ENCODE measurements at places on chromosomes 16 and 17.

DNA sequence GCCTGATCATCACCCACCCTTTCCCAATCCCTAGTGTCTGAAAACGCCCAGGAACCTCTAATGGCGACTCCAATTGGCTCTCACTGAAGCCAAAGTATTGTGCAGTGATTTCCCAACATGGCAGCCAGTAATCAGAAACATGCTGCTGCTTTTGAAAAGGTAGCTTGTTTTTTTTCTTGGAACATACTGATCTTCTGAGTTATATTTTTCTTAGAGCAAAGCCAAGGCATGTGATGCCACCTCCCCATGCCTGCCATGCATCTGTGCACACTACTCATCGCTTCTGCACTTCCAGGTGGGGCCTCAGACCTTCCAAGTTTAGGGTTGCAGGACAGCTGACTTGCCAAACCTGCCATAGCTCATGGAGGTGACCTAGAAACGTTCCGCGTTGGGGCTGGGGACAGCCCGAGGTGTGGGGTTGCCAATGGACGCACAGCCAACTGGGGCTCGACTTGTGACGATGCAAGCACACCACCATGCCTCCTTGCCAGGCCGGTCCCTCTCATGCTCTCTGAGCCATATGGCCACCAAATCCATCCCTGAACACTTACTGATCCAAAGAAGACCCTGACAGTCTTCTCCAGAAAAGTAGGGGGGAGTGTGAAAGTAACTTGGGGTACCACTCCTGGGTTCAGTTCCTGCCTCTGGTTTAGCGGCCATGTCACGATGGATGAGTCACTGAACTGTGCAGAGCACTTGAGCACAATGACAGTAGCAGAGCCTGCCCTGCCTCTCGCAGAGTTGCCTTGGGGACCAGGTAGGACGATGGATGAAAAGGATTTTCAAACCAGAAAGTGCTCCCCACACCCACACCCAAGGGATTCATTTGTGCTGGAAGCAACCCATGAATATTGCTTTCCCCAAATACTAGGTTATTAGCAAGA is 155.7 kb downstream of the CCDC182 start:
- DNase-seq, result no peak

- DNase-seq, result no peak
Measured at GRCh38 chr16:19843371-19843770, 41.3 kb downstream of the GPRC5B start.

GRCh38 chr17:50946223-50946890 is 80.2 kb upstream of the TOB1 start:
- no peak for DNase-seq

- no peak for DNase-seq
Measured at GRCh38 chr16:77599793-77600415, 122.4 kb upstream of the NUDT7 start.

GRCh38 chr16:67857547-67858233 is 10.2 kb upstream of the CENPT start:
- DNase-seq, result no peak

- no peak for DNase-seq
Measured at GRCh38 chr16:30187971-30188561, 4.7 kb downstream of the CORO1A start.

GRCh38 chr17:12667299-12667958 is 1.7 kb downstream of the MYOCD start:
- no peak for DNase-seq

GRCh38 chr16:21647562-21648164 is 4.7 kb downstream of the IGSF6 start:
- no peak for DNase-seq

DNA sequence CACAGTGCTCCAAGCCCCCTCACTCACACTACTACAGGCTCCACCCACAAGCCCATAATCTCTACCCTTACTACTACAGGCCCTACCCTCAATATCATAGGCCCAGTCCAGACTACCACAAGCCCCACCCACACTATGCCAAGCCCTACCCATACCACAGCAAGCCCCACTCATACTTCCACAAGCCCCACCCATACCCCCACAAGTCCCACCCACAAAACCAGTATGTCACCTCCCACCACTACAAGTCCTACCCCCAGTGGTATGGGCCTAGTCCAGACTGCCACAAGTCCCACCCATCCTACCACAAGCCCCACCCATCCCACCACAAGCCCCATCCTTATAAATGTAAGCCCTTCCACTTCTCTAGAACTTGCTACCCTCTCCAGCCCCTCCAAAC is 13.8 kb downstream of the RIPOR1 start:
- peak; percentile 84 for DNase-seq

GRCh38 chr17:66724581-66725341 is 110.2 kb upstream of the CACNG5 start:
- no peak for DNase-seq

DNA sequence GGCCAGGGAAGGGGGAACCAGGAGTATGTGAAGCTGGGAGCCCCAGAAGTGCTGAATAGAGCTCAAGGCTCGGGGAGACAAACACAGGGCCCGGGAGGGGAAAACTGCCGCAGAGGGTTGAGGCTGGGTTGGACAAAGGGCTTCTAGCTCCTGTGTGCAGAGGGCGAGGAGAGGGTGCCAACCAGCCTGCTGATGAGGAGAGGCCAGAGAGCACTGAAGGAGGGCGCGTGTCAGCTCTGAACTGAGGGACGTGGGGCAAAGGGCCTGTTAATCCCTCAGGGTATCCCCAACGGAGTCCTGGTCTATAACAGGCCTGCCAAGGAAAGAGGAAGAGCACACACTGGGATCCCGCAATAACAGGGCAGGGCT is 151.3 kb downstream of the C16orf78 start:
- no peak for DNase-seq

DNA sequence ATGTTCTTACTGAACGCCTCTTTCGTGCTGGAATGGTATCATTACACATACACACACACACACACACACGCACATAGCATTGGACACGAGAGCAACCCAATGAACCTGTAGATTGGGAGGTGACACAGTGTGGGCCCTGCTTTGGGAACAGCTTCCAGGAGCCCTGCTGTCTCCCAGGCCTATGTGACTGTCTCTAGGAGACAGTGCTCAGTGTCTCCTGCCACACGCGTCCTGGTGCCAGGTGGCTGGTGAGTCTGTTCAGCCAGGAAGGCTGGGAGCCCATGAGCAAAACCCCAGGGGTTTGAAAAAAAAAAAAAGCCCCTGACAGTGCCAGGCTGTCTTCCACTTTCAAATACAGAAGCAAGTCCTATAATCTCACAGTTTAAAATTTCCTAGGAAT is 2.4 kb upstream of the SPOP start:
- no peak for DNase-seq

GRCh38 chr16:89860747-89861304 is 12.6 kb upstream of the TCF25 start:
- peak; percentile 90 for DNase-seq

GRCh38 chr16:66996324-66996982 is 8.1 kb downstream of the CES4A start:
- no peak for DNase-seq
